Mammary epithelial cell (primary cell): ENCODE measurements at places on chromosomes 16 and 17. TPM values are rescaled to one million over a fixed set of nuclear protein-coding genes. Genes with fewer than 3 reads are reported as not detected.

- DNase-seq: no peak
Observed at GRCh38 chr17:31788956-31789355, 70.1 kb downstream of the COPRS start.

Gene ABCC6
- not detected in 2 replicates for total RNA-seq

Gene ETV4
- total RNA-seq: 10.2 TPM

GRCh38 chr16:87165885-87166284, 151.3 kb downstream of the C16orf95 start:
- no peak for DNase-seq

- peak; percentile 60 for DNase-seq
Observed at GRCh38 chr16:81623365-81624102, 155.6 kb upstream of the PLCG2 start.

DNA sequence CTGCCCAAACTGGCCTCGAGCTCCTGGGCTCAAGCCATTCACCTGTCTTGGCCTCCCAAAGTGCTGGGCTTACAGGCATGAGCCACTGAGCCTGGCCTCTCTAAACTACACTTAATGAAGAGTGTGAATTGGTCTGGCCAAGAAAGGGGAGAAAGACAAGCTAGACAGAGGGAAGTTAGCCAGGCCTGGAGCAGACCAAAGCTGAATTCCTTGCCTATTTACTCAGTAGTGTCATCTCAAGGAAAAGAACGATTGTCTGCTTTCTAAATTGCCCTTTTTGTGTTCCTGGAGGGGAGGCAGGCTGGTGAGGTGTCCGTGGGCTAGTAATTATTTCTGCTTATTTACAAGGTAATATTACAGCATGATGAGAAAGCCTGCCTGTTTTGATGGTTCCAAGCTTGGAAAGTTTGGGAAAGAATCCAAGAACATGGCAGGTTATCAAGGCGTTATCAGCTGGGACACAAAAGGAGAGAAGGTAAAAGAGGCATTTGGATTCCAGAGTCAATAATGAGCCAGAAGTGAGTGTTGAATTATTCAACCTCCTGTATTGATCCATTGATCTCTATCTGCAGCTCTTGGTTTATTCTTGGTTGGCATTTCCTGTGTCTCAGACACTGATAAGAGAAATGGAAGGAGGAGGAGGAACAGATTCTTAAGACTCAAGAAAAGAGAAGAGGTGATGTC, 6.3 kb upstream of the CBFB start:
- no peak for DNase-seq

GRCh38 chr16:80739523-80739922, 64.9 kb downstream of the CDYL2 start:
- DNase-seq: peak; percentile 15

DNA sequence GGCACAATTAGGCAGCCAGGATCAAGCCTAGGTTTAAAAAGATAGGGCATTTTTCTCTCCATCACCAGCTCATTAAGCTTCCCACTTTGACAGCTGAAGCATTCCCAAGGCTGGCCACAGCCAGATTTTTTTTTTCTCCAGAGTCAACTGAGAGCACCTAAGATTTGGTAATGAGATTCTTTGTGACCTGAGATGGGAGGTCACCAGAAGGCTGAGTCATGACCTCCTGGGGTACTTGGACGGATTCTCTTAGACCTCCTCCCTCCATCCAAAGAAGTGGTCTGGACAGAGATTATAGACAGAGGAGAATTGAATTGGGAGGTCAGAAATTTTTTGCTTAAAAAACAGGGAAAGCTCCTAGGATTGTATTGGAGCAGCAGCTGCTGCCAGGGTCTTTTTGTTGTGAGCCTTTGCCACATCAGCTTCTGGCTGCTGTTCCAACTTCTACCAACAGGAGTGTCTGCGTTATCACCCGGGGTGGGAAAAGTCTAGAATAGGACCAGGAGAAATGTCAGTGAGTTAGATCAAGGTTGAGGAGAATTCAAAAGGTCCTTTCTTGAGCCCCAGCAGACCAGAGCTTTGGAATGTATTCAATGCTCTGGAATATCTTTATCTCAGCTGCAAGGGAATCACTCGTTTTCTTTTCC, 221.2 kb upstream of the N4BP1 start:
- no peak for DNase-seq

Gene CDYL2
- 3.2 TPM for total RNA-seq

DNA sequence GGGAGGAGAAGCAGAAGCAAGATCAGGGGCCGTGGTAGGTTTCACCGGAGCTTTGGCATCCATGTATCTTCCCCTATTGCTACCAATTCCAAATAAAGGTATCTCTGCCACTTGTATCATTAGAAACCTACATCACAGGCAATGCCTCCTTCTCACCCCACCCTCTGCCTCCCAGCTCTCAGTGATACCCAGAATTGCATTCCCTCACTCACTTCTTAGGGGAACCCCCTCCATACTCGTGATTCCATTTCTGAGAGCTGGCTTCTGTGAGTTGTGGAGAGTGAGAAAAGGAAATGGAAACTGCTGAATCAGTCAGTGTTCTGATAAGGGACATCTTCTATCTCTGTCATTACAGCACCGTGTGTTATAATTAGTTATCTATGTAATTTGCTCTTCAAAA, 2.3 kb upstream of the CCL3 start:
- no peak for DNase-seq

GRCh38 chr17:11097121-11097520, 143.9 kb upstream of the SHISA6 start:
- DNase-seq: no peak

GRCh38 chr17:60743799-60744198, 66.1 kb downstream of the BCAS3 start:
- peak; percentile 78 for DNase-seq

GRCh38 chr17:59746849-59747445, 39.5 kb downstream of the VMP1 start:
- peak; percentile 37 for DNase-seq

Gene SDR42E2
- not detected in 2 replicates for total RNA-seq

DNA sequence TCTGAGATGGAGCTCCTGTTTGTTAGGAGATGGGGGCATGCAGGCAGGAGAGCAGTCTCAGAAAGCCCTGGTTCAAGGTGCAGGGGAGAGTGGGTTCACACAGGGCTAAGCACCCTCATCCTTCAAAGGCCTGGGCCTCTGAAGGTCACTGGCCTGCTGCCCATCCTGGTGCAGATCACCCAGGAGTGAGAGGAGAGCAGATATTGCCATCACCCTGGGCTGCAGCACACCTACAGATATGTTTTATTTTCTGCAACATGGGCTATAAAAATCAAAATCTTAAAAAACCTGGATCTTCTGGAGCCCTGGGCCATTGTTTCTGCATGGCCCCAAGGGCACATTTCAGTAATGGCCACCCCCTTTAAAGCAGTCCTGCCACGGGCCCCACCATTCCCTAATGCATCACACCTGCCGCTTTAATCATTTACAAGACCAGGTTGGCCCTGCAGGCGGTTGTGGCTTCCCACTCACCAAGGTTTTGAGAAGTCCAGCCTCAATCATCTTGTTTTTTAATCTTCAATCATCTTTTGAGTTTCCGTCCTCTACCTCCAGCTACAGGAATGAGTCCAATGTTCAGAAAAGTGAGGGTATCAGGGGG, 20.4 kb upstream of the NUP93 start:
- DNase-seq: no peak

Gene TRIM47
- total RNA-seq: 49.3 TPM

DNA sequence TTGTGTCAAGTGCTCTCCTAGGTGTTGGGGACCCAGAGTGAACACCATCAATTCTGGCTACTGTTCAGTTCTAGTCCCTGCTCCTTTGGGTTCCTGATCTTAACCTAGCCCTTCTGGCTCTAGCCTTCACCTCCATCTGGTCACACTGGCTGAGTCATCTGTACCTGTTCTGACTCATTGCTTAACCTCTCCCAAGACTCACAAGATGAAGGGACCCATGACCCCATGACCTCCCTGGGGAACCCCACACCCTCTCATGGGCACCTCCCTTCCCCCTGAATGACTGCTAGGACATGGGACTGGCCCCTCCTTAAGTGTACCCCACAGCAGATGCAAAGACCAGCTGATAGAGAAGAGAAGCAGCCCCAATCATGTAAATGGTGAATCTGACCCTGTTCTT, 345.8 kb upstream of the CDH5 start:
- DNase-seq: peak; percentile 63

GRCh38 chr16:81907681-81908080, 103.6 kb downstream of the SDR42E1 start:
- no peak for DNase-seq

Gene PLD6
- total RNA-seq: 1.8 and 3.6 TPM in 2 replicates

Gene ANKFN1
- not detected in 2 replicates for total RNA-seq

DNA sequence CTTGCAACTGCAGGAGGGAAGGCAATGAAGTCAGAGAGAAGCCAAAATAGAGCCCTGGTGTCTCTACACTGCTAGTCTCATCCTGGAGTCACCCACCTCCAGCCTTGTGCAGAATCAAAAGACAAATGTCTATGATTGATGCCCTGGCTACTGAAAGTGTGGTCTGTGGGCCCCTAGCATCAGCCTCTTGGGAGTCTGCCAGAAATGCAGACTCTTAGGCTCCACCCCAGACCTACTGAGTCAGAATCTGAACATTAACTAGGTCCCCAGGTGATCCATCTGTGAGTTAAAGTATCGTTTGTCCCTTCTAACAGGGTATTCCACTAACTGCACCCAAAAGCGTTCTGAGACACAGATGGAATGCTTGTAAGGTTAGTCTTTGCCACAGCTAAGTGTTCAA, 21.2 kb downstream of the EARS2 start:
- DNase-seq: peak; percentile 16

DNA sequence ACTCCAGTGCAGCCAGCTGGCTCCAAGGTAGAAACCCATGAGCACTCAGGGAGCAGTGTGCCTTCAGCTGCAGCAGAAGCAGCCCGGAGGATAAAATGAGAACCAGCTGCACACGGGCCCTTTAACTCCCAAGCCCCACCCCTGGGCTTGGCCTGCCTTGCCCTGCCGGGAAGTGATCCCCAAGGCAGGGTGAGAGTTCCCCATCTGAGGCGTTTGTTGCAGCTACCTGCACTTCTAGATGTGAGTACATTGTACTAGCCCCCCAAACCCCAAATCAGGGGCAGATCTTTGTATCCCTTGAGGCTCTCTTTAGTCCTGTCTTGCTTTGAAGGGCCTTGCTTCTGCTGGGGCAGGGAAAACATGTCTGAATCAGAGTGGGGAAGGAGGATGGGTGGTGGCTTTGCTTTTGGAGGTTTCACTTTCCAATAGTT, at the start of gene MVP:
MVP (plus strand) TSS at position 192 of the 431 bp plus-strand sequence. CDS start 10,088 bp downstream, outside the sequence.
- DNase-seq: peak; percentile 66

Gene DRC3
- 1.0 TPM for total RNA-seq

DNA sequence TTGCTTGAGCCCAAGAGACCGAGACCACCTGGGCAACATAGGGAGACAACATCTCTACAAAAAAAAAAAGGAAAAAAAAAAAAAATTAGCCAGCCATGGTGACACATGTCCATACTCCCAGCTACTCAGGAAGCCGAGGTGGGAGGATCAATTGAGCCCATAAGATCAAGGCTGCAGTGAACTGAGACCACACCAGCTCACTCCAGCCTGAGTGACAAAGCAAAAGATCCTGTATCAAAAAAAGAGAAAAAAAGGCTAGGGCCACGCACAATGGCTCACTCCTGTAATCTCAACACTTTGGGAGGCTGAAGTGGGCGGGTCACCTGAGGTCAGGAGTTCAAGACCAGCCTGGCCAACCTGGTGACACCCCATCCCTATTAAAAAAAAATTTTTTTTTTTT, 13.8 kb downstream of the SUMO2 start:
- no peak for DNase-seq
